Mesenchymal stem cell (in vitro differentiated cells and primary cell): ENCODE measurements at places on chromosomes 2 and 18.

DNA sequence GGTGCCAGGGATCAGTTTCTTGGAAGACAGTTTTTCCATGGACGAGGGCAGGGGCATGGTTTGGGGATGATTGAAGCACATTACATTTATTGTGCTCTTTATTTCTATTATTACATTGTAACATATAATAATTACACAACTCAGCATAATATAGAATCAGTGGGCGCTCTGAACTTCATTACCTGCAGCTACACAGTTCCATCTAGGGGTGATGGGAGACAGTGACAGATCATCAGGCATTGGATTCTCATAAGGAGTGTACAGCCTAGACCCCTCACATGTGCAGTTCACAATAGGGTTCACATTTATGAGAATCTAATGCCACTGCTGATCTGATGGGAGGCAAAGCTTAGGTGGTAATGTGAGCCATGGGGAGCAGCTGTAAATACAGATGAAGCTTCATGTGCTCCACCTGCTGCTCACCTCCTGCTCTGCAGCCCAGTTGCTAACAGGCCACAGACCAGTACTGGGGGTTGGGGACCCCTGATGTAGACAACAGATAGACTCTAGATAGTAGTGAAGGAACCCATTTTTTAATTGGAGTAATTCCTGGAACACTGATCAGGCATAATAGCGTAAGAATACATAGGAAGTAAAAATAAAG lies 41.5 kb upstream of the MC4R start:
- peak; percentile 38 for DNase-seq

DNA sequence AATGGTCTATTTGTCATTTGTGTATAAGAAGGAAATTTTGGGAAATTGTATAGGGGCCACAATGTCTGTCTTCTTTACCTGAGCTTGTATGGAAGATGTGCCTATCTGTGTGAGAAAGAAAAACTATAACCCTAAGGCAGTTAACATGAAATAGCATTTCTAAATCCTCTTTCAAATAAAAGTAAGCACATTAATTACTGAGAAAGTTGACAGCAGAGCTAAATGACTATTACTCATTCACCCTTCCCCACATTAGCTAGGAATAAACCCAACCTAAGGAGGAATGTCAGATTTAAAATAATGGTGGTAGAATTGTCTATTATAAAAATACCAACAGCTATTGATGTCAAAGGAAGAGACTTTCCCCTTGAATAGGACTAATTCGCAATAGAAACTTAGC lies 56.2 kb downstream of the SLC38A11 start:
- DNase-seq = no peak

DNA sequence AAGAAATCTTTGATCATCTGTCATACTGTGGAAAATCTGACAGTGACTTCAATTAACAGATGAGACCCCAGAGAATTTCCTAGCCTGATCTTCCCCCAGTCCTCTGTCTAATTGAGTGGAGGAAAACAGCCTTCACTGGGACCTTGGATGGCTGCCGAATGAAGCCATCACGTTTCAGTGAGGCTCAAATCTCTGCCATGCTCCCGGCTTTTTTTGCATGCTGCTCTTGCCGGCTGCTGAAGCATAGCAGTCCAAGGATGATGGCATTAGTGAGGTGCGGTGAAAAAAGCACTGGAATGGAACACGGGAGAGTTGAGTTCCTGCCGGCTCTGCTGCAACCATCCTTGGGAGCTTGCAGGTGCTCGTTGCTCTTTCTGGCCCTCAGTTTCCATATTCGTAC lies 430.5 kb downstream of the SLC4A3 start:
- DNase-seq = no peak

GRCh38 chr2:160484859-160485520 lies 8.6 kb downstream of the RBMS1 start:
- no peak for DNase-seq

GRCh38 chr2:33312355-33312754 lies 164.1 kb upstream of the RASGRP3 start:
- no peak for DNase-seq
